ENCODE measurements at places on chromosomes 12 and 14.

DNA sequence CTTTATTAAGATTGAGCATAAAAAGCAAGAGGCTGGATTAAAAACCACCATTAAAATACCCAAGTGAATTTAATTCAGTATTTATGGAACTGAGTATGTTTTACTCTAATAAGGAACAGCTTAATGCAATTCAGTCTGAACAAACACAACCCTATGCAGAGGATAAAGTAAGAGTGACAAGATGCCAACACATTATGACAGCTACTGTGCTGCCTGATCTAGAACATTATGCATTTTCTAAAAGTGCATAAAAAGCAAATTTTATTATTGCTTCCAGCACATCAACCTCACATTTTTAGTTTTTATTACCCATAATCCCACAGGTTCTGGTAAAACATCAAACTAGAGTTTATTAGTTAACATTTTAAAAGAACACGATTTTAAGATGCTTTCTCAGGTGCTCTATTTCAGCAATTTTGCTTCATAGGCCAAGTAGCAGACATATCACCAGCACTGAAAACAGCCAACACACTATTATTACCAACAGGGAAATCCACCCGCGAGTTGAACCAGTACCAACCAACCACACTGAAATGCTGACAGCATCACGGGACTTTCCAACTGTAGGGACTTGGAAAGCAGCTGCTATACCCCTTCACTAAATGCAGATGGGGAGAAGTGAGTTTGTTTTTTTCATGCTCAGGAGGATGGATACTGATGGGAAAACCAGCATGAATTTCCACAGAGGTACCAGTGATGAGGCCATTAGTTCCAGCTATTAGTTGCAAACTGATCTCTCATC is 372.1 kb downstream of the KCNH5 start:
- no peak for DNase-seq

GRCh38 chr14:22484632-22485031 is 104.4 kb downstream of the DAD1 start:
- no peak for DNase-seq

- peak; percentile 74 for DNase-seq
Measured at GRCh38 chr14:106318700-106319099, 792.3 kb downstream of the TMEM121 start.

- peak; percentile 6 for DNase-seq
Measured at GRCh38 chr14:45253754-45254310, 830 bp upstream of the MIS18BP1 start.

GRCh38 chr14:93033983-93034670 is 81.6 kb downstream of the ITPK1 start:
- DNase-seq: peak; percentile 77

DNA sequence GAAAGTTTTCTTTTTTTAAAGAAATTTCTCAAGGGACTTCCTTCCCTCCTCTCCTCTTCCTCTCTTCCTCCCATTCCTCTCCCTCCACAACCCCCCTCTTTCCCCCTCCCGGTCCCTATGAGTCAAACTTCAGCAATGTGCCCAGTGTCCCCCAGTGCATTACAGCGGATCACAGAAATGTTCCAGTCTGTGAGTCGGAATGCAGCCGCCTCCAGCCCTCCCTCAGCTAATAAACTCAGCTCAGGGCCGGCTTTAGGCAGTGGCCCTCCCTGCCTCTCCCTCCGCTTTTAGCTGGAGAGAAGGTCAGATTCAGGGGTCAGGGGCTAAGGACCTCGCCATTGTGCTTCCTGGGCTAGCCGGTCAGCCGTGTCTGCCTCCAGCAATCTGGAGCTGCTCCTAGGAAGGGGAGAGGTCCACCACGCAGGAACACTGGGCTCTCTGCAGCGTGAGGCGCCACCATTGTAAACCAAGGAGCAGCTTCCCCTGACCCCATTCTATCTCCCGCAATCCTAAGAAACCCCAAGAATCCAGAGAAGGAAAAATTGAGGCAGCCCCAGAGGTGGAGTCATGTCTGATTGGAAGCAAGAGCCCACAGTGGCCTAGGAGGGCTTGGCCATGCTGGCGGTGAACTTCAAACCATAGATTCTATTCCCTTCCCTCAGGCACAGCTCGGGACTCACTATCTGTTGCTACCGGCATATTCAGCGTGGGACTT is 1.1 kb upstream of the HDAC7 start:
- DNase-seq: no peak

DNA sequence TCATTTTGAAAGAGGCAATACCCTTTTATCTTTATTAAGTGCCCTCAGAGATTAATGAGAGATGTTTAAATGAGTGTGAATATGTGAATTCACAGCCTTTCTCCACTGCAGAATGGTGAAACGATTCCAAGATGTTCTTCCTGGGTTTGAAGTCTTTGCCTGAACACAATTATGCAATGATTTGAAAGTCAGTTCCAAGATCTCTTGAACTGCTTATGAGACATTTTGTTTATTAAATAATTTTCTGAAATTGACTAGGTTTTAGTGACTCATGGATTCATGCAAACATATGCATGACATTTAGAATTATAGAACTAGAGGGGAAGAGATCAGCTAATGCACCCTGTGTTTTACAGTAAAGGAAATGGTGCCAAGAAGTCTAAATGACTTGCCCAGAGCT is 118.1 kb upstream of the SLC38A2 start:
- DNase-seq: no peak

DNA sequence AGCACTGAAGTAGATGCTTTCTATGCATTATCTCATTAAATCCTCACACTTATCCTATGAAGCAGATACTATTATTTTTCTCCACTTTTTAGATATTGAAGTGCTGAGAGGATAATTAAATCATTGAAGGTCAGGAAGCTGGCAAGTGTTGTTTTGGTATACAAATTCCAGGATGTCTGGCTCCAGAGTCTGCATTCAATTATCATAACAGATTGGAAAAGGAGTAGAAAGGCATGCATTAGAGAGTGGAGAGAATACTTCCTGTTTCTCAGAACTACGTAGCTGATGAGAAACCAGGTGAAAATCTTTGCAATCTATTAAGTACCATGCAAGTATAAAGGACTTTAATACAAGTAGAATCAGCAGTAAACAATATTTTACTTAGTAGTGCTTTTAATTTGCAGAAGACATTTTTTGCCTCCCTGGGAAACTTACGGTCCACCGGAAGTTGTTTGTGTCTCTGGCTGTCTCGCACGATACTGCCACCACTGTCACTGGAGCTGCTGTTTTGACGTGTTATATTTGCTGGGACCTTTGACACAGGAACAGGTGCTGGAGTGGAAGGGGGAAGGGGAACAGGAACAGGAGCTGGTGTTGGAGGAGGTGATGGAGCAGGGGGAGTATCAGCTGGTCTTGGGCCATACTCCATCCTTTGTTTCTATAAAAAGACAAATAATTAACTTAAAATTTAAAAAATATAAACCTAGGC is 158.0 kb downstream of the EPS8 start:
- no peak for DNase-seq

GRCh38 chr14:105204931-105205672 is 24.0 kb upstream of the NUDT14 start:
- no peak for DNase-seq

- no peak for DNase-seq
Measured at GRCh38 chr12:101746661-101747060, 7.4 kb upstream of the SYCP3 start.

DNA sequence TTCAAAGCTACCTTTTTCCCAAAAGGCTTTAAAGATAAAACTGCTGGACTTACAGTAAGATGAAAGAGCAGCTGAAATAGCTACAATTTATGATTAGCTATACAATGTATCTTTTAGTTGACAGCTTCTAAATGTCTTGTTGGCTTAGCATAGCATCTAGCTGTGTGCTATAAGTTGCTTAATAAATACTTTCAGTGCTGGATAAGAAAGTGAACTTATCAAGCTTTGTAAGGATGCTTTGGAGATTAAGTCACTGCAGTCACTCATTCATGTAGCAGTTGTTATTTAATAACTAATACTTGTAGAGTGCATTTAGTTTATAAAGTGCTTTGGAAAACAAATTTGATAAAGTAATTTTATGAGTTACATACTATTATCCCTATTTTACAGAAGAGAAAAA is 14.6 kb downstream of the CFAP54 start:
- DNase-seq: no peak

GRCh38 chr12:31026202-31026601 is 47.5 kb upstream of the DDX11 start:
- no peak for DNase-seq

- no peak for DNase-seq
Measured at GRCh38 chr14:92635896-92636295, 112.5 kb downstream of the LGMN start.
